ENCODE measurements at places on chromosomes 12 and 14.

DNA sequence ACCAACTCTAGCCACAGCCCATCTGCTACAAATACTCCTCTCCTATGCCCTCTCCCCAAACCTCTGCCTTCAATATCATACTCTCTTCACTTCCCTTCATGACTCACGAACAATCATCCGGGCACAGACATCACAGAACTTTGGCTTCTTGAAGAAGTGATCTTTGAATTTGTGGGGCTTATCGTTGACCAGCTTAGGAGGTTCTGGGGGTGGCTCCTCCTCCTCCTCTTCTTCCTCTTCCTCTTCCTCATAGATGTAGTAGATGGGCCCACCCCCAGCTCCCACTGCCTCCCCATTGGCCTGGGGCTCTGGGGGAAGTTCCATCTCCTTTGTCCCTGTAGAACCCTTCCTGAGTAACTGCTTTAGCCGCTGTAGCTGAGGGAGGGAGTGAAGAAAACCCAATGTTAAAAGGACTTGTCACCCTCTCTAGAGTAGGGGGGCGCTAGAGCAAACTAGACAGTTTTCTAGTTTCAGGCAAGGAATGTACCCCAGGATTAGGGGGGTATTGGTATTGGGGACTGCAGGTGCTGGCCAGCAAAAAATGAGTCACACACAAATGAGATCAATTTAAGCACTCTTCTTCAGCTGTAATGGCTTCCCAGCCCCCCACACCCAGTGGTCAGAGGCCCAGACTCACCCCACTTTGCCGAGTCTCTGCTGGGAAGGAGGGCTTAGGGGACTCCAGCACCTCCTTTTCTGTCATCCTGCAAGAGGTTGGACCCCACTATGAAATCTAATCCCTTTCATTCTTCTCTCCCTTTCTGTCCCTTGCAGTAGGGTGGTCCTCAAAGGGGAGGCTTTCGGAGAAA, 1.8 kb downstream of the STAC3 start:
- DNase-seq: no peak

DNA sequence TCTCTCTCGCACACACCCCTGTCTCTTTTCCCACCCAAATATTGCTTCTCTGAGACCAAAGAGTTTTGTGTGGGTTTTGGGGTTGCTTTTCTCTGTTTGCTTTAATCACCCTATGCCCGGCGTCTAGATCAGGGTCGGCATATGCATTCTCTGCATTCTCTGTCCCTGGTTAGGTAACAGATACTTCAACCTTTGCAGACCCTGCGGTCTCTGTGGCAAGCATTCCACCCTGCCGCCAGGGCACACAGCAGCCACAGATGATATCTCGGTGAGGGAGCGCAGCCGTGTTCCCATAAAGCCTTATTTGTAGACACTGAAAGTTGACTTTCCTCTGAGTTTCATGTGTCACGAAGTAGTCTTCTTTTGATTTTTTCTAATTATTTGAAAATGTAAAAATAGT, 110.4 kb upstream of the FZD10 start:
- DNase-seq: peak; percentile 27

GRCh38 chr14:92556863-92557543, 43.4 kb downstream of the RIN3 start:
- DNase-seq: no peak

DNA sequence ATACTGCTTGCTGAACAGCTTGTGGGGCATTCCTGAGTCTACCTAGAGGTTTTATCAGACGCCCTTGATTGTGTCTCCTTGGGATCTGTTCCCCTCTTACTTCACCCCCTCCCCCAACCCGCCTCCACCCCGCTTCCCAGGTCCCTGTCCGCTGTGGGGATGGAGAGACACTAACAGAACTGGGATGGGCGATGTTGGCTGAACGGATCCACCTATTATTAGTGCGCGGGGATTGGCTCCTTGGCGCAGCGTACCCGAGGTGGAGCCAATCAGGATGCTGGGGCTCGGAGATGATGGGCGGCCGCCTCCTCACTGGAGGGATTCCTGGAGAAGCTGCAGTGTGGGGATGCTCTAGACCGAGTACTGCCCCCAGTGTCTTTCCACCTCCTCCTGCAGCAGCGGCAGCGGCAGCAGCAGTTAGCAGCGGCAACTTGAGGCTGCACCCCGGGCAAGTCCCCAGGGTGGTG, at the start of gene SYT1:
SYT1 (plus strand) TSS at position 372 of the 467 bp plus-strand sequence.
- DNase-seq: no peak

GRCh38 chr12:82765971-82766705, 79.4 kb downstream of the TMTC2 start:
- no peak for DNase-seq

Data from RPMI8226 (cell line).